ENCODE measurements at places on chromosomes 2 and 18. TPM values are rescaled to one million over a fixed set of nuclear protein-coding genes. Genes with fewer than 3 reads are reported as not detected.

The NT5C1B gene
- polyA plus RNA-seq, result 1.5 TPM

GRCh38 chr2:226030369-226030768 lies 630.9 kb downstream of the NYAP2 start:
- DNase-seq, result no peak

DNA sequence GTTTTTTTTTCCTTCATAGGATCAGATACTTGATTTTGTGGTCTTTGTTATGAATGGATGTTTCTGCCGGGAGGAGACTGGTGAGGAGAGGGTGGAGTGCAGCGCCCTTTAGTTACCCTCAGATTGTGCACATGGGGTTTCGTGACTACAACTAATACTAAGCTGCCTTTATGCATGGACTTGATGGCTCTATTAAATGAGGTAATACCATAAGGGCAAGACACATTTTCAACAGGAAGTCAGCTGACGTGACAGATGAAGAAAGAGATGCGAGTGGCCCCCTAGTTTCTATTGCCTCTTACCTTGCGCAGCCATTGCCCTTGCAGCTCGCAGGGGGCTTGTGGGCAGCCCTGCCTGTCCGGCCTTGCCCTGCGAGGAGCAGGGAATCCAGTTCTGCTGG lies 24.4 kb downstream of the ZNF407 start:
- DNase-seq, result no peak

The FLACC1 gene
- polyA plus RNA-seq, result 3.1 TPM

DNA sequence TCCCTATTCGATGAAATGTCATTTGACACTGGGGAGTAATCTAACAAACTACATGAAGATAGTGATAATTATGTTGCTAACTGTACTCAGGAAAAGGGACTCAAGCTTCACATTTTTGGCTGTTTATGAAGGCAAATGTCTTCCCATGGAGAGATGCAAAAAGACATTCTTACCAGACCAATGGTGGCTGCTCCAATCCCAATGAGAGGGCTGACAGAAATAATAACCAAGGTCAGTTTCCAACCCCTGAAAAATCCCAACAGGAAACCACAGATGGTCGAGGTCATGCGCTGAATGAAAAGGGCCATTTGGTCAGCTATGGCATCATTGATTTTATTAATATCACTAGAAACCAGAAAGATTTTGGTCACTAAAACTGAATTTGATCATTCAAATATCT lies 37.6 kb downstream of the ABCB11 start:
- DNase-seq, result no peak

GRCh38 chr2:212595036-212595654 lies 56.5 kb upstream of the ERBB4 start:
- no peak for DNase-seq

Data from left kidney (tissue), 8 donors.